ENCODE measurements at places on chromosomes 1 and 21.

DNA sequence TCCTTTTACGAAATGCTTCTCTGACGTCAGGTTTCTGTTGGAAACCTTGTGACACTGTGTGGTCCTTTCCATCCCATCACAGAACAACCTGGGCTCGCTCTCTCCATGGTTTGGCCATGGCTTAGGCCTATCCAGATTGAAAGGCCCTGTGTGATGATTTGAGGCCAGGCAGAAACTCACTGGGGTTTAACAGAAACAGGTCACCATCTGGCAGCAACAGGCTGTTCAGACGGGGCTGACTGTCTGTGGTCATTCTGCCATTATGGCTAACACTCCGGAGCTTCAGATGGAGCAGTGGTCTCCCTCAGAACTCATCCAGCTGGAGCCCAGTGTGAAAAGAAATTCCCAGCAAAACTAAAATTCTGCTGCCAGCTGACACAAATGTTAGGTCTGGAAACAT lies 9.3 kb downstream of the PLEKHM2 start:
- DNase-seq, result no peak

- DNase-seq, result no peak
Observed at GRCh38 chr1:91548376-91549040, 47.9 kb downstream of the CDC7 start.

DNA sequence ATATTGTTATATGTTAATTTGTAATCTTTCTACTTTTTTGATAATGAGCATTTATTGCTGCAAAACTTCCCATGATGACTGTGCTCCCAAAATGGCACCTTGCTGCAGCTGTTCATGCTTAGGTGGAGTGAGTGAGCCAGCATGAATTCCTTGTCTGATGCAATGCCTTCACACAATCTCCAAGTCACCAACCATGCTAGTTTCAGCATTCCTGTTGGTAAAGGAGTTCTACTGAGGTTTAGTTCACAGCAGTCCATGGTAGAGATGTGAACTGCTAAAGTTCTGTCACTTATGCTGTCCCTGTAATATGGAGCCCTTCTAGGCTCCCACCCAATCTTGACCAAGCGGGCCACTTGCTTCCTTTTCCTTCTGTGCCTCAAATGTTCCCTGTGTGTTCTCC lies 26.2 kb upstream of the PRKACB start:
- no peak for DNase-seq

GRCh38 chr1:7450838-7451237 lies 320.3 kb upstream of the VAMP3 start:
- no peak for DNase-seq

- DNase-seq, result no peak
Observed at GRCh38 chr1:200674838-200675587, 5.3 kb upstream of the DDX59 start.

DNA sequence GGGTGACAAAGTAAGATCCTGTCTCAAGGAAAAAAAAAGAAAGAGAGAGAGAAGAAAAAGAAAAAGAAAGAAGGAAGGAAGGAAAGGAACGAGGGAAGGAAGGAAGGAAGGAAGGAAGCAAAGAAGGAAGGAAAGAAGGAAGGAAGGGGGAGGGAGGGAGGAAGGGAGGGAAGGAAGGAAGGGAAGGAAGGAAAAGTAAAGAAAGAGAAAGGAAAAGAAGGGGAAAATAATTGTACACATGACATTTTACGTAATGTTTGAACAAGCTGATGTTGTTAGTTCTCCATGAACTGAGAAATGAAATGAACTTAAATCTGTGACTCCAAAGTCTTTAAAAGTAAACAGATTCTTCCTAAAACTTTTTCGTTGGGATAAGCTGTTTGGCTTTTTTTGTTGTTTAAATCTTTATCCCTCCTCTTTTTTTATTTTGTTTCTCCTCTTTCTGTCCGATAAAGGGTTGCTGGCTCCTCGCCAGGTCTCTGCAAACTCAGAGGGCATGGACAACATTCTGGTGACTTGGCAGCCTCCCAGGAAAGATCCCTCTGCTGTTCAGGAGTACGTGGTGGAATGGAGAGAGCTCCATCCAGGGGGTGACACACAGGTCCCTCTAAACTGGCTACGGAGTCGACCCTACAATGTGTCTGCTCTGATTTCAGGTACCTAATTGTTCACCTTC lies 59.8 kb downstream of the IL12RB2 start:
- no peak for DNase-seq

DNA sequence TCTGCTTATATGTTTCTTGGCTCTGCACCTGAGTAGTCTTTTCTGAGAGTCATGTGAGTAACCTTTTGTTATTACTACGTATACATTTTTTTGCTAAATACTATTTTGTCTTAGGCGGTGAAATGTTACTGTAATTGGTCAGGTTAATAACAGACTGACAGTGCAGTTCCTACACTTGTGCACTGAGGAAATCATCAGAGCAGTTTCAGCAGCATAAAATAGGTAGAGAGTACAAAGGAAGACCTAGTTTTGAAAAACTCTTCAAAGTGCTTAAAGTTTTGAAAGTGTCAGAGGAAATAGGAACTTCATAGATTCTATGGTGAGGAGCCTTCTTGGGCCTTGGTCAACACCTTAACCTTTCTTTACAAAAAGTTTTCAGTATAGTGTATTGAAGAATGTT lies 11.1 kb downstream of the ATF6 start:
- DNase-seq, result no peak

- no peak for DNase-seq
Observed at GRCh38 chr1:45116340-45116739, 90.1 kb downstream of the ZSWIM5 start.

- DNase-seq, result no peak
Observed at GRCh38 chr21:31554511-31555022, 104.9 kb upstream of the SOD1 start.

Measured in stimulated activated CD8-positive, alpha-beta memory T cell treated with anti-CD3 and anti-CD28 coated beads, Interleukin-7, amount 100 ng/mL, for 1 hour (primary cell).